ENCODE measurements at places on chromosomes 1 and 21. TPM values are rescaled to one million over a fixed set of nuclear protein-coding genes. Genes with fewer than 3 reads are reported as not detected.

DNA sequence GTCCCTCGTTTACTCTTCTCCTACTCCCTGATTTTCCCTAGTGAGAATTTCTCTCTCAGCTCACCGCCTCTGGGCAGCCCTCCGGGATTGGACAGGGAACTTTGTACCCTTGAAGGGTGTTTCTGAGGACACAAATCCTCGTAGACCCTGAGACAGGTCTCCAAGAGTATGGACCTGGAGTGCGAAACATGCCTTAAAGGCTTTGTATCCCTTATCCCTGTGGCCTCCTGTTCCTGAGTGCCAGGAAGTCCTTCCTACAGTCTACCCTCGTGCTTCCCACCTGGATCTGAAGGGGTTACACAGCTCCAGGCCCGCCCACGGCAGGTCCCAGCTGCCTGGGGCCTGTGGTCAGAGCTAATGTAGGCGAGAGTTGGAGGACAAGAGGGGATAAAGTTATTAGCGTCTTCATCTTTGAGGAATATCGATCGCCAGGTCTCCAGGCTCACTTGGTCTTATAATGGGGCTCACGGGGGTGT lies 7.6 kb upstream of the PEAR1 start:
- DNase-seq, result no peak

DNA sequence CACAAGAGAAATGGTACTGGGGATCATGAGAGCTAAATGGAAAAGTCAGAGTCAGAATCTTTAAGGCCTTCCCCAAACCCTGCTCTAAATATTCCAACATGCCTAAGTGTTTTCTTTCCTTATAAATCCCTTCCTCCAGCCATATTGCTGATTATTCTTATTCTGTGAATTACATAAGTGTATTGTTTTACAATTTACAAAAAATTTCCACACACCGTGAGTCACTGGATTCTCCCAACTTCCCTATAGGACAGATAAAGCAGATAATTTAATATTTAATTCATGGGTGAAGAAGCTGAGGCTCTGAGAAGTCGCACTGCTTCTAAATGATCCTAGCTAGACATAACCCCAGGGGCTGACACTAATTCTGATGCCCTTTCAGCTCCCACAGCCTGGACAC lies 243.3 kb upstream of the JUN start:
- DNase-seq, result no peak

DNA sequence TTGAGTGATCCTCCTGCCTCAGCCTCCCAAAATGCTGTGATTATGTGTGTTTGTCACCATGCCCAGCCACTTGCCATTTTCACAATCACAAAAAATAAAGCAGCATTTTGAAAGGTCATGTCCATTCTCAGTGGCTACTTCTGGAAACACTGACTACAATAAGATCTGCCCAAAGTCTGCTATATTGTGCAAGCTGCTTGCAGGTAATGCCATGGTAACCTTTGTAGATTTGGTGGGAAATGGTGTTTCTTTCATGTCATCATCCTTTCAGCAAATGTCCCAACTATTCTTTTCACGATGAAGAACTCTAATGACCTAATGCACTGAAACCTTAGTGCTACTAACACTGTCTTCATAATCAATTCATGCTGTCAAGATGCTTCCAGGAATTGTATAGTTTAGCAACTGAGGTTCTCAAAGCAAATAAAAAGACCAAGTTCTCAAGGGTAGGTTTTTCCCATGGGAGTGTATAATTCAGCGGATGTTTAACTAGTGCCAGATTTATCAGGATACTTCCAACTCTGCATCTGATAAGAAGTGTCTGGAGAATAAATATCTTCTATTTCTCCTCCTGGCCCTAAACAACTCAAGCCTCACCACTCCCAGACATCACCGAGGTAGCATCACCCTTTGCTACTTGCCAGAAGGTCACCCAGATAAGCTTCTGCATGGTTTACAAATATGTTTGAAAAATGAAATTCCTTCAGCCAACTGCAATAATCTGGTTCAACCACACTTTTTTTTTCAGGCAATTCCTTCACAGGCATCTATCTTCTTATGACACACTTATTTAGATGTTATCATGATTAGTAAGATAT lies 132.0 kb upstream of the ZC3H11B start:
- no peak for DNase-seq

DNA sequence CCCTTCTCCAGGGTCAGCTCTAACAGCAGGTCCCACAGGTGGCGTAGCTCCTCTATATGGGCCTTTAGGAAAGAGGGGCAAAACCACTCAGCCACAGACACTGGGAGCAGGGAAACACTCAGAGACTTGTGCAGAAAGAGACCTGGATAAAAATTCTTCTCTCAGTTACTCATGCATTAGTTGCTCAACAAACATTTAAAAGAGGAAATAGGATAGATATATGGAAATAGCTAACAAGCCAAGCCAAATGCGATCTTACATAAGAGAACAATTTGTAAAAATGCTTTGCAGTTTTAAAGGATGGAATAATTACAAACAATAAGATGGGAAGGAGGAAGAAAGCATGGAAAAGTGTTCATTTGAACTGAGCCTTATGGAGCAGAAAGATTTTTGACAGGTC lies 4.9 kb downstream of the SPTA1 start:
- DNase-seq, result no peak

GRCh38 chr1:182357913-182358312 lies 33.7 kb downstream of the GLUL start:
- no peak for DNase-seq

DNA sequence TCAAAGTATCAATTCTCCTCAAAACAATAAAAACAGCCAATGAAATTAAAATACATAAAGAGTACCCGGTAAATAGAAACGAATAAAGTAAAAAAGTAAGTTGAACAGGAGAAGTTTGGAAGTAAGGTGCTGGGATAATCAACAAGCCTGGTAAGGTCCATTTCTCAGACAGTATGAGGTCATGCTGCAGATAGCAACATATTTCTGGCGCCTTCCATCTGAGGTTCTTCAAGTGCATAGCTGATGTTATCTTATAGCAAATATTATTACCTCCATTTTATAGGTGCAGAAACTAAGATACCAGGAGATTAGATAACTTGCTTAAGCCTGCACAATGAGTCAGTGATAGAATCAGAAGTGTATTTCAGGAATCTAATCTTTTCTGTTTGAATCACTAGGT lies 23.7 kb upstream of the CEP350 start:
- DNase-seq, result no peak

DNA sequence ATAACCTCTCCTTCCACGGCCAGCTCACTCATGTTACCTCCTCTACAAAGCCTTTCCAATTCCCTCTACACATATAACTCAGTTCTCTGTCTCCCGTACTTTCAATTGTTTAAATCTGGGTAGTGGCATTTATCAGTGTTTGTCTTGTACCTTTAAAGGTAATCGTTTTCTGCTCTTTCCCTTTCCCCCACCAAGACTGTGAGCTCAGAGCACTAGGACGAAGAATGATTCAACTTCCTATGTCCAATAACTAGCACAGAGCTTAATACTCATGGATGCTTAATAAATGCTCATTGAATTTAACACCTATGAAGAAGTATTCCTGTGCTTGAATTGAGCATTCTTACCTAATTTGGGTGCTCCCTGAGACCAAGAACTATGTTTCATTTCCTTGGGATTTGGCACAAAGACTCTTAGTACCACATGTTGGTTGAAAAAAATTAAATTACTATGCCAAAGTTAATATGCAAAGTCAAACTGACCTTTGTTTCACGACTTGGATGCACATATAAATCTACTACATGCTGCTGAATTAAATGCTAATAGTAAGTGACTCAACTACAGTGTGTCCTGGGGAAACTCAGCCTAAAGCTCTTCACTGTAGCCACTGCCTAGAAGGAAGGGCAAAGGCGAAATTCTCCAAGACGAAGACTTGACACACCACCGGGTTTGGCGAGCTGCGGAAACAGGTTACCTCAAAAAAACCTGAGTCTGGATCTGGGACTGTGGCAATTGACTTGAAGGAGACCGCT lies 30.6 kb upstream of the C1orf185 start:
- DNase-seq, result no peak

- peak; percentile 39 for DNase-seq
Measured at GRCh38 chr1:173409613-173410012, 67.5 kb upstream of the PRDX6 start.

GRCh38 chr1:178275049-178275448 lies 181.1 kb downstream of the RASAL2 start:
- DNase-seq, result no peak

- DNase-seq, result no peak
Measured at GRCh38 chr21:42088148-42088547, 17.0 kb downstream of the UMODL1 start.

GRCh38 chr1:174871886-174872285 lies 127.9 kb upstream of the CACYBP start:
- DNase-seq, result no peak

DNA sequence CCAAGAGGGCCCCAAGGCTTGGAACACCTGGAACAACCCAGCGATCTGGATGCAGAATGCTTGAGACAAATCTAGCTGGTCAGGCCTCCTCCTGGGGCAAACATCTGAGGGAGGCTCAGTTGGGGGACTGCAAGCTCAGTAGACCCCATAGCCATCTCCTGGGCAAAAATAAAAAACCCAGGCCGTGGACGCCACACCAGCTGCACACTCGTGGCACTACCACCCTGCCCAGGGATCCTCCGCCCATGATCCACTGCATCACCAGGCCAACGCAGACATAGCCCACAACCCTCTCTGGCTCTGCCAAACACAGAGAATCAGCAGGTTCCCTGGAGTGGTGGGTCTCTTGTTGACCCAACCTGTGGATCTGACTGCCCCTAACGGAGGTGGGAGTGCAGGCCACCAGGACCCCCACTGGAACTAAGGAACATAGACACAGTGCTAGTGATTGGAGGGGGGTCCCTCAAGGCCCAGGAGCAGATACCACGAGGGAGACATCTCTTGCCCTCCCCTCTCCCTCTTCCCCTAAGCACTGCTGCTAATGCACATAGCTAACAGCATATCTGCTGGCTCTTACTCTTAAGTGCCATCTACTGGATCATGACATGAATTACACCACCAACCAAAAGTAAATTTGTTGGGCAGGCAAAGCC lies 147.2 kb downstream of the CHD1L start:
- no peak for DNase-seq

DNA sequence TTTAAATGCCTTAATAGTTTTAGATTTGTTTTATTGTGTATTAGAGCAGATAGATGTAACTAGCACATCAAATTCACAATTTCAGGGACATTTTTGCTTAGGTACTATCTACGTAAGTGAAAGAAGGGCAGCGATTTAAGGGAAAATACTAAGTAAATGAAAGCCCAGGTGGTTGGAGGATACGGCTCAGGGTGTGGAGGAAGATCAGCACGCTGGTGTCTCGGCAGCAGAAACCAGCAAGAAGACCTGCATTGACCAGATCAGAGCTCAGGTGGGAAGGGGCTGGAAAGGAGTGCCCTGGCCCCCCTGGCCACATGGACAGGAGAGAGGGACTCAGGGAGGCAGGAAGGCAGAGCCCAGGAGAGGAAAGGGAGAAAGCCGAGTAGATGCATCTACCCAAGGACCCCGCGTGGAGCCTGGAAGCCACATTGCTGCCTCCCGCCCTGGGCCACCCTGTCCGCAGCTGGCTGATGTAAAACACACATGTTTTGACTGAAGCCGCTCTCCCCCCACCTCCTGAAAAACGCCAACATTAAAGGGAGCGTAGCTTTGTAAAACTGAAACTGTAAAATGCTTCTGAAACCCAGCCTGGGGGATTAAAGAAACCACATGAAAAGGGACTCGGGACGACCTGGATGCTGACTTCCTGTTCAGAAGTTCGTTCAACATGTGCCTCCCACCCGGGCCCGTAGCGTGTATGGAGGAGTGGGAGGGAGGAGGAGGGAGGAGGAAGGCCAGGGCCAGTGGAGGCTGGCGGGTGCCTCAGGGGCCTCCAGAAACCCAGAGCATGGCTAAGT lies 72.6 kb upstream of the TARDBP start:
- DNase-seq, result no peak

- DNase-seq, result no peak
Measured at GRCh38 chr1:39214021-39214713, 9.7 kb downstream of the MACF1 start.

GRCh38 chr1:218444588-218444987 lies 99.5 kb downstream of the TGFB2 start:
- no peak for DNase-seq

DNA sequence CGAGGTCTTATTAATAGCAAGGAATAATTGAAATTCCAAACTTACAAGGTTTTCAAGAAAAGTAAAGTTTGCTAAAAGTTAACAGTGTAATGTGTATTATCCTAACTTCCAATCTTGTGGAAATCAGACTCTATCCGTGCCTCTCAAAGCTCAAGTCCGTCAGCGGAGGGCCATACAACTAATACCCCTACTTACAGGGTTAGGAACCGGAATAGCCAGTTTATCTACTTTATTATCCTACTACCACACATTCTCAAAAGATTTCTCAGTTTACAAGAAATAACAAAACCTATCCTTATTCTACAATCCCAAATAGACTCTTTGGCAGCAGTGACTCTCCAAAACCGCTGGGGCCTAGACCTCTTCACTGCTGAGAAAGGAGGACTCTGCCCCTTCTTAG lies 457.8 kb downstream of the PTPRC start:
- no peak for DNase-seq

- no peak for DNase-seq
Measured at GRCh38 chr1:48739091-48739490, 37.6 kb downstream of the BEND5 start.

DNA sequence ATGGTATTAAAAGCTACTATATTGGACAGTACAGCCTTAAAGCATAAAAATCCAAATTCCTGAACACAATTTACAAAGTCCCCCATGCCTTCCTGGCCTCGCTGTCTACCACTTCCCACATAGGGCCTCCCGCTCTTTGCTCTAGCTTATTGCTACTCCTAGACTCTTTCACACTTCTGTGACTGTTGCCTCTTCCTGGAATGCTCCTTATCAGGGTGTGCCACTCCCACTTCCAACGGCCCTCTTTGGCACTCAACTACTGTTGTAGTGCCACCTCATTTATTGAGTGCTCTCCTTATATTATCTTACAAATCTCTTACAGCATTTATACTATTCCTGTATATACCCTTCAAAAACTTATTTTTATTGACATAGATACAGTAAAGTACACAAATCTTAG lies 4.8 kb downstream of the SARS1 start:
- no peak for DNase-seq

DNA sequence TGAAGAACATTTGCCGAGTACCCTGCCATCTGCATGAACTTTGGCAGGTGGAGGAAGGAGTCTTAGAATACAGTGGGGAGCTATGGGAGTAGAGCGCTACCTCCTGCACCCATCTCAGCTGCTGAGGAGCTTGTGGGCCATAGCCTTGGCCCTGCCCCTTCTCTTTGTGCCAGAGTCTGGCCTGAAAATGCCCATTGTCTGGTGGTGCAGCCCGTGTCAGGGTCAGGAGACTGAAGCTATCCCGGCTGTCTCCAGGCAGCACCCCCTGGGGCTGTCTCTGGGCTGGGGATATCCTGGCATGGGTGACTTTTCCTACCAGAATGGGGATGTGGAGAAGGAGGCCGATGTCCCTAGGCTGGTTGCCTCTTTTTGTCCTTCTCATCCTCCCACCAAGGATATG lies 7.3 kb downstream of the IPO13 start:
- DNase-seq, result no peak

DNA sequence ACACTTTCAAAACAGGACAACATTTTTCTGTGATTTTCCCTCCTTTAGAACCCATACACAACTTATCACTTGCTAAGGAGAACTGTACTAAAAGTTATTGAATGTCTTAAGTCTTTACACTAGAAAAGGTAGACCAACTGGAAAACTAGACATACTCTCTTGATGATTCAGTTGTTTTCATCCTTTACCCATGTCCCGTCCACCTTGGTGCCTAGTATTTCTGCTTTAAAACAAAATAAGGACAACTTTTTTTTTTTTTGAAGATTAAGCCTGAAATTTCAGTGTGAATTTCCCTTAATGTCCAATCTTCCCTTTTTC lies 4.5 kb downstream of the CDKN2C start:
- no peak for DNase-seq

The SERTAD4 gene
- total RNA-seq, result 3.8 TPM

The SPATA21 gene
- total RNA-seq, result not detected

The CAPN8 gene
- total RNA-seq, result 4.4 TPM

The SVBP gene
- 25.8 TPM for total RNA-seq

The C1QC gene
- 136 TPM for total RNA-seq

Data from ovary (tissue), 10 donors.